CD4-positive, alpha-beta T cell treated with Interleukin-4 for 4 hours (primary cell): ENCODE measurements at places on chromosomes 6 and 20.

- no peak for DNase-seq
Measured at GRCh38 chr6:68975064-68975463, 340.0 kb downstream of the ADGRB3 start.

DNA sequence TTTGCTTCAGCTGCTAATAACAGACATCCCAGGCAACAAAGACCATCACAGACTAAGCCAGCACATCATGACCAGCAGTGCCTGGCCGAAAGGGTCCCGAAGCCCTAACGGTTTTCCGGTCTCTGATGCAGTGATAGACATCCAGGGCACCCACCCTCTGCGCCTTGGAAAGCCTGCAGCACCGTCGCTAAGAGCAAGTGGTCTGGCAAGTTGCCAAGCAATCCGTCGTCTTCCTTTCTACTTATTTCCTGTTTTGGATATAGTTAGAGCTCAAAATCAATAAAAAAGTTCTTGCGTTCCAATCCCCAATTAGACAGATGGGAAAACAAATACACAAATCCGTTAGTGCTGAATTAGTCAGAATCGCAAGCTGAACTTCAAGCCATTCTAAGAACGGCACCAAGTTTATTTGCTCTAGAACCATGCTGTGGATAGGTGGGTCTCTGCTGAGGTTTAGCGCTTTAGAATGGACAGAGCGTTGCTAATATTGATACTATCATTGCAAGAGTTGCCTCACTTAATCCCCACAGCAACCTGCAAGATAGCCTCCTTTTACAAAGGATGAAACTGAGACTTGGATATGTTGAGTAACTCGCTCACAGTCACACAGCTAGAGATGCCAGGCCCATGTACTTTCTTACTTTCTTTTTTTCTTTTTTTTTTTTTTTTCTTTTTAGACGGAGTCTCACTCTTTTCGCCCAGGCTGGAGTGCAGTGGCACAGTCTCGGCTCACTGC is 163.3 kb upstream of the SNX9 start:
- no peak for DNase-seq

DNA sequence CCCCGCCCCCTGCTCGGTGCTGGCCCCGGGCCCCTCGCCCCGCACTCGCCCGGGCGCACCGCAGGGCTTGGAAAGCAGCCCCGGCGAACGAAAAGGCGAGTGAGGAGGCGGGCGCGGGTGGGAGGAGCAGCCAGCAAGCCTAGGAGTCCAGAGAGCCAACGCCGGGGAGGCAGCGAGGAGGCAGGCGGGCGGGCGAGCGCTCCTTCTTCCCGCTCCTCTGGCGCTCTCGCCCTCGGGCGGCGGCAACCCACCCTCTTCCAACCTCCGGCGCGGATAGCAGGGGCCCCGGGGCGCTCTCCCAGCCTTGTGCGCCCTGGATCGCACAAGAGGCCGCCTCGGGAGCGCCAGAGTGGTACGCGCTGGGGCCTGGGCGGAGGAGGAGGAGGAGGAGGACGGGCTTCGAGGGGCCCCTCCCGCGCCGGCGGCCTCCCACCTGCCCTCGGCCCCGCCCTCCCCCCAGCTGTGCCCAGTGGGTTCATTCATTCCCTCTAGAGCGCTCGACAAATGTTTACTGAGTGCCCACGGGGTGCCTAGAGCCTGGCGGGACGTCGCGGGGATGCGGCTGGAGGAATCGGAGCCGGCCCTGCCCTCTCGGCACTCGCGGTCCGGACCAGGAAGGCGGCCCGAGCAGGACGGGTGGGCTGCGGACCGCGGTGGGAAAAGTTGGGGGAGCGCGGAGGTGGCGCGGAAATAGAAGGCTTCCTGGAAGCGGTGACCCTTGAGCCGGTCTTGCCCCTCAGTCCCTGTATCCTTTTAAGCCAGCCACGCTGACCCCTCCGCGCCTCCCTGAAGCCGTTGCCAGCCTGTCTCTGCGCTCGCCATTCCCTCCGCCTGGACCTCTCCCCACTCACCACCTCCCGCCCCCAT is at the start of gene BMP7:
Gene BMP7, minus strand, starts transcription at position 351 of the 867 bp plus-strand sequence. CDS start 519 bp downstream, outside the sequence.
- no peak for DNase-seq

- DNase-seq, result no peak
Measured at GRCh38 chr6:131258010-131258652, 122.9 kb downstream of the AKAP7 start.

GRCh38 chr6:35668744-35669450 is 19.8 kb downstream of the FKBP5 start:
- no peak for DNase-seq

DNA sequence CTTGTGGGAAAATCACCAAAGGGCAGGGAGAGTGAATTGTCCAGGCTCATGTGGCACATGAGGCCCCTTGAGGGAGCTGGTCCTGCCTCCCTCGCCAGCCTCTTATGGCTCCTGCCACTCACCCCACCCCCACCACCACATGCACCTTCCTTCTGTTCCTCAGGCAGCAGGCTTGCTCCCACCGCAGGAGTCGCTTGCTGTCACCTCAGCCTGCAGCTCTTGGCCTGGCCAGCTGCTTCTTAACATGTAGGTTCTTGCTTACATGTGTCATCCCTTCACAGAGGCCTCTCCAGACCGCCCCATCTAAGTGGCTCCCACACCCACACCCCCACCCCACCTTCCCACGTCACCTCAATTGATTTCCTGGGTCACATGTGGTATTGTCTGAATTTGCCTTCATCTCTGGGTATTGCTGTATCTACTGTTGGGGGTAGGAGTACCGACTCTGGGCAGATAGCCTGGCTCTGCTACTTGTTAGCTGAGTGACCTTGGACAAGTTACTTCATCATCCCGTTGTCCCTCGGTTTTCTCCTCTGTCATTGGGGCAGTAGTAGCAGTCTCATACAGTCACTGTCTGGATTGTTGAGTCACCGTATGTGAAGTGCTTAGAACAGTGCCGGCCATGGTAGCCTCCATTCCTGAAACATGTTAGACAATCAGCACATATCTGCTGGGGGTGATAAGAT is 41.7 kb downstream of the SLC9A8 start:
- DNase-seq, result no peak

DNA sequence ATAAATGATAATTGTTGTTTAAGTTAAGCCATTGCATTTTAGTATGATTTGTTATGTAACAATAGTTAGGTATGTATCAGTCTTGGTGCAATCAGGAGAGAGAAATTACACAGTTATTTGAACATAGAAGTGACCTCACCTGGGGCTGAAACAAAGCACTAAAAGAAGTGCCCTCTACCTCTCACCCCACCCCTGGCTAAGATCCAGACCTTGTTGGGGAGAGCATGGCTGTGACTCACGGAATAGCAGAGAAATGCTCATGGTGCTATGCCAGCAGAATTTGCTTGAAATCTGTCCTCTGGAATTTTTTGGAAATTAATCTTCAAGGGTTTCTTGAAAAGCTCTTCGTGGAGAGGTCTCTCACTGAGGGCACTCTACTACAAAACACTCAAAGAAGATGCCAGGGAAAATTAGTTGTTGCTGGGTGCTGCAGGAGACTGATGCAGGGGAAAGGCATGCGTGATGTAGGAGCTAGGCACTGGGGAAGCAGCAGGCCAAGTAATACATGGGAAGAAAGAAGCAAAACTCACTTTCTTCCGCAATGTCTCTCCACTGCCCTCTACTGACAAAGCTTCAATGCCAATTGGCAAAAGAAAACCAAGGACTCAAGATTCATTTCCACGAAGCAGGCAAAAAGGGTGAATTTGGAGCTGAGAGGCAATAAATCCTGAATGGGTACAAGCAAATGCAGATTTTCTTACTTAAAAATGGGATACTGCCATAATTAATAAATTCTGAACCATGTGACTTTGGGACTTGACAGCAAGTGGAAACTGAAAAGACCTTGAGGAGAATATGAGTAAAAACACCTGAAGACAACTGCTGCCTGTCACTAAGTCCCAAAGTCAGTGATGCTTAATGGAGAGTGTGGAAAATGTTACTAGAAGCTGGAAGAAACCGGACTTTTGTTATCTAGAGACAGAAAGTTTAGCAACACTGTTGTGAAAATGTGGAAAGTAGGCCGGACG is 136.3 kb upstream of the ZNF184 start:
- DNase-seq, result peak; percentile 39

DNA sequence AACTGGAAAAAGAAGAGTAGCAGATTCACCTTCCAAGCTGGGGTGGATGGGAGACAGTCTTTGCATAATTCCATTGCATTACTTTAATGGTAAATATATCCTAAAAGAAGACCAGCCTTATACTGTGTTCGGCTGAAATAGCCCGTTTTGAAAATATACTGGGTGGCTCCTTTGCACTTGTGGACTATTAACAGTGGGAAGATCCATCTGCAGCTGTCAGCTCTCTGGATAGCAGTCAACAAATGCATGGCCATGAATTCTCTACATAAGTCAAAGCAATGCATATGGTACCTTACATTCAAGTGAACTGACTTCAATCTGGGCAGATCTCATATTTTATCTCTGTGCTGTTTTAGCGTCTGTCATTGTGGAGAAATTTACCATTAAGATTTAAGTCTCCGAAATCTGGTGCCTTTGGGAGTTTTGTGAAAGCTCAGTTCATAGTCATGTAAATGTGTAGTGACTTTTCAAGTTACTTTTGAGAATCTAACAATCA is 400.6 kb upstream of the RNF217 start:
- no peak for DNase-seq

DNA sequence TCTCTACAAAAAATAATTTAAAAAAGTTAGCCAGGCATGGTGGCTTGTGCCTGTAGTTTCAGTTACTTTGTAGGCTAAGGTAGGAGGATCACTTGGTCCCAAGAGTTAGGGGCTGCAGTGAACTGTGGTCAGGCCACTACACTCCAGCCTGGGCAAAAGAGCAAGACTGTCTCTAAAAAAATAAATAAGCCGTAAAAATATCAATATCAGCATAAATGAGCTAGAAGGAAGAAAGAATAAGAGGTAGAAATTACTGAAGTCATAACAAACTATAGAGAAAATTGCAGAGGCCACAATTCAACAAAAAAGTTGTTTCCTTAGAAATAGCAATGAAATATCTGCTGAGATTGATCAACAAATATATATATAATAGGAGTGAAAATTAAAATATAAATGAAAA is 827.3 kb upstream of the FLRT3 start:
- DNase-seq, result no peak

- no peak for DNase-seq
Measured at GRCh38 chr6:163415620-163416556, 1.4 kb downstream of the QKI start.

DNA sequence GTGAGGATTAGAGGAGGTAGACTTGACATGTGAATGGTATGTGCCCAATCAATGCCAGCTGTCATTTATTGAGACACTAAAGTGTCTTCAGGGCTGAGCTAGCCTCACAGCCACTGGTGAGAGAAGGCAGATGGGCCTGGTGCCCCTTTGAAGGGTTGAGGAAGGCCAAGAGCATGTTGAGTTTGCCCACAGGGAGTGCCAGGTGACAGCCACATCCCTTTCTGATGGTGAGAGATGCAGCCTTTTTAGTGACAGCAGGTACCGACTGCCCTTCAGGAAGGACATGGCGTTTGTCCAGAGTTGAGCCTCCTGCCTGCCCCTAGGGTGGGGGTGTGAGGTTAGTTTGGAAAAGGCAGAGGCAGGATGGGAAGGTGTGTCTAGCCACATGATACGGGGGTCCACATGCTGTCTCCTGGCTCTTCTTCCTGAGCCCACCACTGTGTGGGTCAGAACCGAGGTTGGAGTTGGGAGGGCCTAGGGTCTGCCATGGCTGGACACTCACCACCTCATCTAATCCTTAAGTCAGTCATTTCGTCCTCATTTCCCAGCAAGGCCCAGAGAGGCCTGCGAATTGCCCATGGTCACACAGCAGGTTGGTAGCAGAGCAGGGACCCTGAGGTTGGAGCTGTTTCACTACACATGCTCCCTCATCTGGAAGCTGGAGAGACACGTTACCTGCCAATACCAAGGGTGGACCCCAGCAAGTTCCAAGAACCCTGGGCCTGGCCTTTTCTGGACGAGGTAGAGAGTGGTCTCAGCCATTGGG is 32.5 kb downstream of the SPDEF start:
- no peak for DNase-seq

DNA sequence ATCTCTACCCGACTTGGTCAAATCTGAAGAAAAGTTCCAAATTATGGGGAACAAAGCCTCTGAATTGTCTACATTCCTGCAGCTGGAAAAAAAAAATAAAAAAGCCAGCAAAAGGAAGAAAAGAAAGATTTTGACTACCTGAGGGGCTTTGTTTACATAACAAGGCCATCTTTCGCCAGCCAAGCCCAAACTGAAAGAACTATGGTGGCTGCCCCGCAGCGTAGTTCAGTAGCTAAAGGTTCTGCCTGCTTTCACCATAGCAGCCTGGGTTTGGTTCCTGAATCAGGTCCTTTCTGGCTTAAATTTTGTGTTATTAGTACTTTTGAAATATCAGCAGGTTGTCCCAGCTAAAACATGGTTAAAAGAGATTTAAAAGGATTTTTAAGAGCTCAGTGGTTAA is 35.4 kb downstream of the ZNF133 start:
- no peak for DNase-seq

- no peak for DNase-seq
Measured at GRCh38 chr6:56151609-56152224, 95.7 kb downstream of the COL21A1 start.

- no peak for DNase-seq
Measured at GRCh38 chr6:132391391-132392269, 9.6 kb downstream of the MOXD1 start.

- no peak for DNase-seq
Measured at GRCh38 chr6:83152913-83153312, 40.2 kb downstream of the PGM3 start.

GRCh38 chr6:169890901-169891300 is 139.5 kb downstream of the ERMARD start:
- DNase-seq, result no peak

GRCh38 chr20:45067087-45067486 is 33.8 kb downstream of the KCNS1 start:
- no peak for DNase-seq

- DNase-seq, result no peak
Measured at GRCh38 chr6:3294396-3294795, 35.6 kb downstream of the PSMG4 start.
